ENCODE measurements at places on chromosomes 7 and 10.

- no peak for DNase-seq
These were observed 61.1 kb downstream of the MKI67 start for GRCh38 chr10:128064970-128065580.

DNA sequence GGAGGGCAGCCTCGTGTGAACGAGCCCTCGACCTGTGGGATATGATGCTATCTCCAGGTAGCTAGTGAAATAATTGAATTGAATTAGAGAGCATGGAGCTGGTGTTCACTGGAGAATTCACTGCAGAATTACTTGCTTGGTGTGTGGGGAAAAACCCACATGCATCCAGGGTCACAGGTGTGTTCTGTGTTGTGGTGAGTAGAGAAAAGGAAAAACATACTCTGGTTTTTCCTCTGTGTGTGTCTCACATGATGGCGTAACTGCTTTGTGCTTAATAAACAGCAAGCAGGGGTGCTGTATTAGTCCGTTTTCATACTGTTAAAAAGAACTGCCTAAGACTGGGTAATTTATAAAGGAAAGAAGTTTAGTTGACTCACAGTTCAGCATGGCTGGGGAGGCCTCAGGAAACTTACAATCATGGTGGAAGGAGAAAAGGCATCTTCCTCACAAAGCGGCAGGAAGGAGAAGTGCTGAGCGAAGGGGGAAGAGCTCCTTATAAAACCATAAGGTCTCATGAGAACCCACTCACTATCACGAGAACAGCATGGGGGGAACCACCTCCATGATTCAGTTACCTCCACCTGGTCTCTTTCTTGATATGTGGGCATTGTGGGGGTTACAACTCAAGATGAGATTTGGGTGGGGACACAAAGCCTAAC lies 62.6 kb downstream of the TACR2 start:
- DNase-seq = no peak

DNA sequence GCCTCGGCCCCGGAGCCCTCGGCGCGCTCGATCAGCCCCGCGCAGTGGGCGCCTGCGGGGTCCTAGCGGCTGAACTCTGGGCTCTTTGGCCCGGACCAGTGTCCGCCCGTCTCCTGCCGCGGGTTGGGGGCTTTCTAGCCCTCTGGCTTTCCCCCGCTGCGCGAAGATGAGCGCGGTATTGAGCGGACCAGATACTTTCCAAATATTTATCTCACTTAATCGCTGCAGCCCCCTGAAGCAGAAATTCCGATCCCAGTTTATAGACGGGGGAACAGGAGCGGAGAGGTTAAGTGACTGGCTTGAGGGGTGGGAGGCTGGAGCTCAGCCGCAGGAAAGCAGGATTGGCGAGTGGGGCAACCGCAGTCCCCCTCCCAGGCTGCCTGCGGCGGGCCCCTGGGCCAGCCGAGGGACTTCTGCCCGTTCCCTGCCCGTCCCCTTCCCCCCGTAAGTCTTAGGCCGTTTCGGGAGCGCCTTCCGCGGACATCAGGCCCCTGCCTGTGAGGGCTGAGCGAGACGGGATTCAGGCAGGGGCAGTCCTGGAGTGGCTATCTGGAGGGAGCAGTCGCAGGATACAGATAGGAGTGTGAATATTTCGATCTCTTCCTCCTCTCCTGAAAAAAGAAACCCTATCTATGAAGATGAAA lies 565 bp downstream of the STRIP2 start:
- DNase-seq = no peak

GRCh38 chr10:124912101-124912886 lies 29.6 kb upstream of the ZRANB1 start:
- DNase-seq = no peak

GRCh38 chr7:80319461-80319860 lies 184.8 kb downstream of the GNAI1 start:
- DNase-seq = no peak

- no peak for DNase-seq
These were observed 337.6 kb downstream of the CCSER2 start for GRCh38 chr10:84665883-84666463.

Data from MM.1S (cell line).